ENCODE measurements at places on chromosomes 7 and 10.
A peak's percentile ranks its signal among the peaks of the same experiment; 100 is the strongest.

DNA sequence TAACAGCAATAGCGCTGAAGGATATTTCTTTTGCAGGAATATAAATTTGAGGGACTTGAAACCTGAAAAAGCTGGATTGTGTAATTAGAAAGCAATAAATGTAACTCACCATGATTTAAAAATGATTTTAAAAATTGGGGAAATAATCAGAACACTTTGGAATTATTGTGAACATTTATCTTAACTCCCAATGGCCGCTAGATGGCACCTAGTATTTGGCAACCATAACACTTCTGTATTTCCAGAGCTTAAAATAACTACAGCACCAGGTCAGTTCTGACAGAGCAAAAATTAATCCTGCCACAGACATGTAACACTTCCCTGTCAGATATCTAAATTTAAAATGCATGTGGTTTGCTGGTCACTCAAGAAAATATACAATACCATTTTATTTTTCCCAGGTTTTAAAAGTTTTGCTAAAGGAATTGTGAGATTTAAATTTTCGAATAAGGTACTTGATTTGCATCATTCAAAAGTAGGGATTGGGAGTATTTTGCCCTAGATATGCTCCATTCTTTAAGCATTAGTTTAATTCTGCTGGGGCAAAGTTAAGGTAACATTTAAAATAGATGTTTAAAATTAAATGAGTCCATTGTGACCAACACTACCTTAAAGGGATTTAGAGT lies 144.5 kb downstream of the PPP1R3A start:
- DNase-seq = peak; percentile 39

DNA sequence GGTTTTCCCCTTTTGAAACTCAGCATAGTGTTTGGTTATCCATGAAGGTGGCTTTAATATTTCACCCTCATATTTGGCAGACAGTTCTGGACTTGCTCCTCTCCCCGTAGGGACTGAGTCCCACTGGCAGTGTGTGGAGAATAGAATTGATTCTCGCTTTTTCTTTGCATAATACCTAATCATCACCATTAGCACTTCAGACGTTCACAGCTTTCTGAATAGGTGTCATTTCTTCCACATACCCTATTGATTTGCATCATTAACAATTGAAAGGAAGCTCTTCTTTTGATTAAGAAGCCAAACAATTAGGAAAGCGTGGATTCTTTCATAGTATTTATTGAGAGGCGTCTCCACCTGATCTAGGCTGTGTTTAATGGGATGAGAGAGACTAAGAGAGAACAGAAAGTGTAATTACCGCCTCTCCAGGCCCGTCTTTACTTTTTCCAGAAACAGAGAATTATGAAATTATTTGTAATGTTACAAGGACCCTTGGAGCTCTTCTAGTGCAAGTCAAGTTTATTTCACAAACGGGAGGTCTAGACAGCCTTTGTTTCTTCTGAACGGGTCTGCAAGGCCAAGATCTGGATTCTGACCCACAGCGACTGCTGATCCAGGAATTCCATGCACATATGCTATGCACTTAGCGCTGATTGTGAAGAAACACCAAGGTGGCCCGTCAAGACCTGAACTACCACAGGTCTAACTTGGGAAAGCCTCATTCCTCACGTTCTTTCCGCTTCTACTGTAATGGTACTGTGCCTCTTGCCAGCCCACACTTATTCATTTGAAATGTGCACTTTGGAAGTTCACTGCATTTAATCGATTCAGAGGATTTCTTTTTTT lies 249.9 kb upstream of the C7orf33 start:
- no peak for DNase-seq

GRCh38 chr7:100847360-100847759 lies 5.2 kb upstream of the SLC12A9 start:
- DNase-seq = no peak

DNA sequence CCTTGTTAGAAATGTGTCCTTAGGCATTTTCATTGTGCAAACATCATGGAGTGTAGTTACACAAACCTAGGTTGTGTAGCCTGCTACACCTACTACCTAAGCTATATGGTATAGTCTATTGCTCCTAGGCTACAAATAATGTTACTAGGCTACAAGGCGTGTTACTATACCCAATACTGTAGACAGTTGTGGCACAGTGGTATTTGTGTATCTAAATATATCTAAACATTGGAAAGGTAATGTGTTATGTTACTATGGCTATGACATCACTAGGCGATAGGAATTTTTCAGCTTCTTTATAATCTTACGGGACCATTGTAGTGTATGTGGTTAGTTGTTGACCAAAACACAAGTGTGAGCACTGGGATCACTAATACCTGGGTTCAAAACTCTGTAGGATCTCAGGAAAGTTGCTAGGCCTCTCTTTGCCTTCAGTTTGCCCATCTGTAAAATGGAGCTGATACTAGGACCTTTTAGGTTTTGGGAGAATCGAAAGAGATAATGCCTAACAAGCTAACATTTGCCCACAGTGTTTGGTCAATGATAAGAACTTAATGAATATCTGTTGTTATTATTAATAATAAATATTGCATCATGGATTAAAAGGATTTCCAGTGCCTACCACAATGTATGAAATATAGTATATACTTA lies 2.7 kb downstream of the BICC1 start:
- no peak for DNase-seq

- no peak for DNase-seq
Observed at GRCh38 chr10:26430641-26431163, 7.4 kb upstream of the APBB1IP start.

DNA sequence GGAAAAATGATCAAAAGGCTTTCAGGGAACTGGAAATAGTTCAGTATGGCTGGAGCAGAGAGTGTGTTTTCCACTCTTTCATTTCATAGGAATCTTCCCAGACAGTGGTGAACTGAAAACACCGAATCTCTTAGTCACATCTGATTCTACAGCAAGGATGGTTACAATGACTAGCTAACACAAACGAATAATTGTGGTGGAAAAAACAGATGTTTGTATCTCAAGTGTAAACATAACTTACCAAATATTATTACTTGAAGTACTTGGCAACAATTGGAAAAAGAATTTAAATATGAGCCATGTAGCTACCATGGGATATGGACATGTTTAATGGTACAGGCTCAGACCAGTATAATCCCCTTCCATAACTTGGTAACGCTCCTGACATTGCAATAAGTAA lies 21.1 kb upstream of the BPGM start:
- no peak for DNase-seq

- no peak for DNase-seq
Observed at GRCh38 chr7:128406314-128407232, 3.2 kb downstream of the IMPDH1 start.

DNA sequence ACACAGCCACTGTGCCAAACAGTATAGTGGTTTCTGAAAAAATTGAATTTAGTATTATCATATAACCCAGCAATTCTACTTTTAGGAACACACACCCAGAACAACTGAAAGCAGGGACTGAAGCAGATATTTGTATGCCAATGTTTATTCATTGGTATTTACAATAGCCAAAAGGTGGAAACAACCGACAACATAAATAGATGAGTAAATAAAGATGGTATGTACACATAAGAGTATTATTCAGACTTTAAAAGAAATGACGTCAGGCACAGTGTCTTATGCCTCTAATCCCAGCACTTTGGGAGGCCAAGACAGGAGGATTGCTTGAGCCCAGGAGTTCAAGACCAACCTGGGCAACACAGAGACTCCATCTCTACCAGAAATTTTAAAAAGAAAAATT lies 7.2 kb downstream of the CDCA7L start:
- DNase-seq = no peak

DNA sequence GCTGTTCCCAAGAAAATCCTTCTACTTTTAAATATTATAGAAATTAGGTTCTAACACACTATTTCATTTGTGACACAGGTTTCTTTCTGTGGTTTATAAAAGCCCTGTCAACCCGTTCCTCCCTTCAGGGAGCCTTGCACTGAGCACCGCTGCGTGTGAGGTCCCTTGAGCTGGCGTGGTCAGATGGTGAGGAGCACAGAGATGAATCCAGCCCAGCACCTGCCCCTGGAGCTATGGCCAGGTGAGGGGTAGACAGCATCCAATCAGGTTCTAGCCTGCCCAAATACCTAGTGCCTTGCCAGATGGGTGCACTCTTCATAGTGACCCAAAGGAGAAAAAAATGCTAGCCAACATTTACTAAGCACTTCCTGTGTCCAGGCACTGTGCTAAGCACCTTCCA lies 15.7 kb downstream of the ZCCHC24 start:
- DNase-seq = no peak

DNA sequence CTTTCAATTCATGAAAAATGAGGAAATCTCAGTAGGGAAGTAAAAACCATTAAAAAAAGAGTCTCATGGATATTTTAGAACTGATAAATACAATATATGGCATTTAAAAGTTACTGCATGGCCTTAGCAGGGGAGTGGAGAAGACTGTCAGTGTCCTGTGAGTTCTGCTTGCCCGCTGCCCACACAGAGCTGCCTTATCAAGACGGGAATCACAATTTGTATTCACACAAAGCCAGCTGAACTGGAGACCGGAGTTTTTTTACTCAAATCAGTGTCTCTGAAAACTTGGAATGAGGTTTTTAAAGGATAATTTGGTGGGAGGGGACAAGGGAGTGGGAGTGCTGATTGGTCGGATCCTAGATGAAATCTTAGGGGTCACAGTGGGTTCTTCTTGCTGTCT lies 17.1 kb downstream of the LANCL2 start:
- DNase-seq = no peak

DNA sequence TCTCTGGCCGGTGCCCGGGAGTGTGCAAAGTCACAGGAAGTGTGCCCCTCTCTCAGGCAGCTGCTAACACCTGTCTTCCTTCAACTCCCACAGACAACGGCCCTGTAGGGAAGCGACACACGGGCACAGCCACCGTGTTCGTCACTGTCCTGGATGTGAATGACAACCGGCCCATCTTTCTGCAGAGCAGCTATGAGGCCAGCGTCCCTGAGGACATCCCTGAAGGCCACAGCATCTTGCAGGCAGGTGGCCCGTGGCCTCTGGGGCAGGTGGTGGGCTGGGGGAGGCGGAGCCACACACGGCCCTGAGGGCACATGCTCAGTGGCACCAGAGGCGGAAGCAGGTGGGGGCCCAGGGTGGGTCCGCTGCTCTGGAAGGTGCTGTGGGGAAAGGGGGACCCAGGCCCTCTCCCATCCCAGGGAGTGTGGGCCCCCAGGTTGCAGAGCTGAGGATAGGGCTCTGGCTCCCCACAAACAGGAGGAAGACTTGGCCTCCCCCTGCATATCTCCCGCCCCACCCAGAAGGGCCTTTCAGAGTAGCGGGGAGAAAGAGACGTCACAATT lies 6.9 kb downstream of the C10orf105 start:
- no peak for DNase-seq

GRCh38 chr10:125878957-125879835 lies 1.9 kb downstream of the DHX32 start:
- DNase-seq = no peak

GRCh38 chr10:34156781-34157425 lies 658.2 kb downstream of the PARD3 start:
- no peak for DNase-seq

- DNase-seq = no peak
Observed at GRCh38 chr7:45566386-45566785, 7.8 kb upstream of the ADCY1 start.

DNA sequence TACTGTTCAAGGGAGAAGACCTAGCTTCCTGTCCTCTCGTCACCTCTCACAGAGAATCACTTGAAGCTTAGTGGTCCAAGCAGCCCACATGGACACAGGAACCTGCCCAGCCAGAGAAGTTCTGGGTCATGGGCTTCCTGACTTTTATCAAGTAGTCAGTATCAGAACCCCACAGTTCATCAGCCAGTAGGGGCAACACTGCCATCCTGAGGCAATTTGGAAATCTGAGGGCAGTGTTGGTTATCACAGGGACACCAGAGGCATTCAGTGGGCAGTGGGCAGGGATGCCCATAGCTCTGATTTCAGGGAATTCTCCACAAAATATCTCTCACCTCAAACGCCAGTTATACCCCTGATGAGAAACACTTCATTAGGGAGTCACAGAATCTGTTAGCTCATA lies 22.5 kb upstream of the MGAM2 start:
- no peak for DNase-seq

DNA sequence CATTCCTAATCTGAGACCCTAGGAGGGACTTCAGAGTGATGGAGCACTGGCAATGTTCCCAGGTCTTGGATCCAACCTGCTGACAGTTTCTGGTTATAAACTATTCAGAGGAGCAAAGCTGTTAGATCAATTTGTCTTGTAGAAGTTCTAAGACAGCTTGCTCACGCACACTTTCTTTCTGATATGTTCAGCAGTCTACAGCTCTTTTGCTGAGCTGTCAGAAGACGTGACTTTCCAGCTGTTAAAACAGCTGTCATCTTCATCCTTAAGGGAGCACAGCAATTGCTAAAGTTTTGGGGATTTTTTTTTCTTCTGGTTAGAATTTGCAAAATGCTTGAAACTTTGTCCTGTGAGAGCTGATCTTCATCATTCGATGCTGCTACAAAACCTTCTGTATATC lies 823.1 kb downstream of the SORCS1 start:
- no peak for DNase-seq

DNA sequence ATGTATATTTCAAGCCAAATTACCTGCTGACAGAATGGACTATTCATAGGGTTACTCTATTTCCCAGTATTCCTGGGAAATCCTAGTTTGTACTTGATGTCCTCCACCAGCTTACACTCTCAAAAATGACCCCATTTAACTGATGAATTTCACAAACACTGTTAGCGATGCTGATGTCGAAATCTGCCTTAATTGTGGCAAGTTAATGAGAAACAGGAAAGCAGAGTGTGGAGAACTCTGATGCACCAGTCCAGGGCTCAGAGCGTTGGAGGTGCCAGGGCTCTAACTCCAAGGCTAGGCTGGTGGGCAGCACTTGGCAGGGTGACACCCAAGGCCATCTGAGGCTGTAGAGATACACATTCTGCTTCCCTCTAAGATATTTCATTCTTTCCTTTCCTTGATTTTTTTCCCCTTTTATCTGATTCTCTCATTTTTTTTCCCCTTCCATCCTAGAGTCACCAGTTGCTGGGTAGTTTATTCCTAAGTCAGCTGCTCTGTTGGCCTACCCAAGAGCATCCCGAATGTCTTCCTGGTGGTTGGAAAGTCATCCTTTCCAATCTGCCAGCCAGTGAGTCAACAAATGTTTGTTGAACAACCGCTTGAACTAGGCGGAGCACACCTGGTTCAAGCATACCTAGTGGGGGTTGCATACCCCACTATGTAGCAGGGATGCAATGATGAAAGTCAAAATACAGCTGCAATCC lies 525.0 kb upstream of the NRP1 start:
- DNase-seq = no peak

DNA sequence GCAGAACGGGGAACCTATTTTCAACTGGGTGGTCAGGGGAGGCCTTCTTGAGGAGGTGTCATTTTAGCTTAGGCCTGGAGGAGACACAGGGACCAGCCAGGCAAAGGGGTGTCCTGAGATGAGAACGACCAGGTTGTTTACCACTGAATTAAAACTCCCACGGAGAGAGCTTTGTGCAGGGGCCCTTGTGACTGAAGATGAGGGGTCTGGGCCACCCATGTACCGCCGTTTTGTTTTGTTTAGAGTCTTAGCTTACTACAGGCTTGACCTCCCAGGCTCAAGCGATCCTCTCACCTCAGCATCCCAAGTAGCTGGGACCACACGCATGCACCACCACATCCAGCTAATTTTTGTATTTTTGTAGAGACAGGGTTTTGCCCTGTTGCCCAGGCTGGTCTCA lies 80.4 kb downstream of the FAM171A1 start:
- no peak for DNase-seq

GRCh38 chr7:98981701-98982100 lies 103.4 kb downstream of the TRRAP start:
- DNase-seq = no peak

Data from NCI-H1436 (cell line).